CD4-positive, alpha-beta T cell treated with Interleukin-2 at 100 ng/mL for 4 hours (primary cell): ENCODE measurements at places on chromosomes 2 and 18.

DNA sequence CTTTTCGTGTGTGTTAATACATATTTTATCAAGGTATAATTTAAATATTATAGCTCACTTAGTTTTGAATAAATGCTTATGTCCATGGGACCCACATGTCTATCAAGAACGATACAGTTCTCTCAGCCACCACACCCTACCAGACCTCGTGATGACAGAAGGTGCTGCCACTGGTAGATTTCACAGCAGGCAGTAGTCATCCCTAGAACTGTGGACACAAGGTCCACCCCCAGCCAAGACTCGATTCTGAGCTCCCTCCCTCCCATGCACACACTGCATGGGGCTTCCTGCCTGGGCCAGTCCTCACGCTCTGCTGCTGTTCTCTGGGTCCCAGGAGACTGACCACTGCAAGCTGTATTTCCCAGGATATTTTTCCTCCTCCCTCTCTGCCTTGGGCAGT lies 26.5 kb upstream of the CREB1 start:
- DNase-seq = no peak

- DNase-seq = no peak
These were observed 9.2 kb downstream of the RNMT start for GRCh38 chr18:13735681-13736080.

DNA sequence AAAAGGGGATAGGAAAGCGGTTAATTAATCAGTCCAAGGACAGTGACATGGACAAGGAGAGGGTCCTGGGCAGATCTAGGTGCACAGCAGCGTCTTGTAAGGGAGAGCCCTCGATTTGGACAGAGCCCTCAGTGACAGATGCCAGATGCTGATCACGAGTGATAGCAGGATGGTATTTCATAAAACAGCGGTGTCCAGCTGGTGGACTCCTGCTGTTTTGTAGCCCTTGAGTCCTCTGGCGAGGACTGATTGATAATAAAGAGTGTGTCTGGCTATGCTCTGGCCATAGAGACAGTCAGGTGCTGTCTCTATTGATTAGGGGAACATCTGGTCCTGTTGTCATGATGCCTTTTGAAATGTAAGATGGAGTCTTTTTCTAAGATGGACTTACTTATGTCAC lies 180.7 kb downstream of the NCK2 start:
- DNase-seq = no peak

- DNase-seq = no peak
These were observed 4.3 kb upstream of the HS6ST1 start for GRCh38 chr2:128322715-128323554.
